ENCODE measurements at places on chromosomes 12 and 14. TPM values are rescaled to one million over a fixed set of nuclear protein-coding genes. Genes with fewer than 3 reads are reported as not detected.

Gene RGS6
- not detected for total RNA-seq

Gene ZFHX2
- 0.99 TPM for total RNA-seq

Gene DPY19L2
- total RNA-seq = 1.6 TPM

Gene SIX6
- not detected for total RNA-seq

Gene GZMB
- not detected for total RNA-seq
